Hypothalamus (tissue), 51 donors: ENCODE measurements at places on chromosomes 5 and 9.

GRCh38 chr5:132505641-132506040 lies 15.1 kb upstream of the IRF1 start:
- no peak for DNase-seq

GRCh38 chr5:150670948-150671310 lies 9.9 kb downstream of the MYOZ3 start:
- no peak for DNase-seq

- DNase-seq, result no peak
Measured at GRCh38 chr9:127814619-127815511, 12.2 kb downstream of the FPGS start.

DNA sequence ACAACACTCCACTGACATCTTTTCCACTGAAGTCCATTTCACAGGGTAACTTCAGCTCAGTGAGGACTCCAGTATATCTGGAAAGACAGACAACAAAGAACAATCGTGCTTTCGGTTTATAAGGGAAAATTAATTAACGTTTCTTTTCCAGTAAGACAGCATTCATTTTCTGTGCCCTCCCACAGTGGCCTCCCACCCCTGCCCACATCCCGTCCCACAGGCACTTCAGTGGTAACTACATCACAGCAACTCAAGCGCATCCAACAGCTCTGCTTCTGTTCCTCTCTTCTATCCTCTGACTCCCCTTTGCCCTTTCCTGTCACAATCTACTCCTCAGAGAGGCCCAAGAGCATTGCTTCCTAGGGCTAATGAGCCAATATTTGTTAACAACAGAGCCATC lies 40.3 kb downstream of the GLDC start:
- no peak for DNase-seq

DNA sequence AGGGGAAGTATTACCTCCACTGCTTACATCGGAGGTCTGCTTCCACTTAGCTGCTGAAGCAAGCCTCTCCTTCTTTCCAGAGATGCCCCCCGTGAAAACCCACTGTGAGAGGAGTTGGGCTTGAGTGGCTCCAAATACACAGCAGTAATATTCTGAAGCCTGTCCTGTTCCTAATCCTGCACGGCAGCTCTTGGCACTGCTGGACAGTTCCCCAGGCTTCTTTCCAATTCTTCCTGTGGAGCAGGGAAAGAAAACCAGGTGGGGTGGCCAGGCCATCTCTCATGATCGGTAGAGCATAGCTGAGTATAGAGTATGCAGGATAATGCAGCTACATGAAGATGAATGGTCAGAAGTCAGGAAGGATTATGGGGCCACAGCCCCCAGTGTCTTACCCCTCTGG lies 335.3 kb downstream of the MARCHF11 start:
- DNase-seq, result no peak

- DNase-seq, result no peak
Measured at GRCh38 chr5:129112295-129112694, 17.7 kb downstream of the ISOC1 start.

GRCh38 chr9:89052470-89053097 lies 61.3 kb downstream of the S1PR3 start:
- no peak for DNase-seq

DNA sequence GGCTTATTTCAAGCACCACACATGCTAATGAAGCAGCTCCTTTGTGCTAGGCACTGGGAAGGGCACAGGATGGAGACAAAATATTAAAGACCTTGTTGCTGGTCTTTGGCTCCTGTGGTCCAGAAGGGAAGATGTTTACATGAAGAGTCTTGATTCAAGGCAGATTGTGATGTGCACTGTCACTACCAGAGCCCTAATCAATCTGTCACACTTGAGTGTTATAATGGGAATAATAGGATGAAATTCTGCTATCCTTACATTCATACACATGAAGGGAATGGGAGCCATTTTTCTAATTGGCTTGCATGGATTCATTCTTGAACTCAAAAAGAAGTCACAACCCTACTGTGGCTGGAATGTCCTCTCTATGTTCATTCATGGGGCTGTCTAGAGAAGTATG lies 203.0 kb downstream of the SEC61B start:
- no peak for DNase-seq

DNA sequence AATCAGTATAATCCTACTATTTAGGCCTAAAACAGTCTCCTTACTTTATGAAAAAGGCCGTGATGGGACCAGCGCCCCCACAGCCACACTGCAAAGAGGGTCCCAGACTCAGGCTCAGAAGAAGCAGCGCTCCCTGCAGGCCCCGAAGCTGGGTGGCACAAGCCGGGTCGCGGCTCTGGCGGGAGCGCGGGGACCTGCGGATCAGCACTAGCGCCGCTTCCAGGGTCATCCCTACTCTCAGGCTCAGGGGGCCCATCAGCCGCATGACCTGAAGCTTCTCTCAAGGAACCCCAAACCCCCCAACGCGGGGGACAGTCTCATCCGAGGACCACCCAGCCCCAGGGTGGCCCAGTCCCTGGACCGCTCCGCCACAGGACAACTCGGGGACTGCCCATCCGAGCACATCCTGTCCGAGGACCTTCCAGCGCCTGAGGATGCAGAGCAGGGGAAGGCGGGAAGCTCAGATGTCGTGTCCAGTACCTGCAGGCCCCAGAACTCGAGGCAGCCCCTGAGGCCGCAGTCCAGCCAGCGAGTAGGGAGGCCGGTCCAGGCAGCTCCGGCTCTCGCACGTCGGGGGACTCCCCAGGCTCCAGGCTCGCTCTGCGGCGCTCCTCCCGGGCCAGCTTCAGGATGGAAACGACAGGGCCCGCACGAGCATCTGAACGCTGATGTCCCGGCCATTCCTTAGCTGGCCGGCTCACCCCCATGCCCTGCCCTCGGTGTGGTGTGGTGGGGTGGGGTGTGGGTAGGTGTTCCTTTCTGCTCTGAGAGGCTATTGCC lies 32.4 kb upstream of the CDK20 start:
- no peak for DNase-seq

DNA sequence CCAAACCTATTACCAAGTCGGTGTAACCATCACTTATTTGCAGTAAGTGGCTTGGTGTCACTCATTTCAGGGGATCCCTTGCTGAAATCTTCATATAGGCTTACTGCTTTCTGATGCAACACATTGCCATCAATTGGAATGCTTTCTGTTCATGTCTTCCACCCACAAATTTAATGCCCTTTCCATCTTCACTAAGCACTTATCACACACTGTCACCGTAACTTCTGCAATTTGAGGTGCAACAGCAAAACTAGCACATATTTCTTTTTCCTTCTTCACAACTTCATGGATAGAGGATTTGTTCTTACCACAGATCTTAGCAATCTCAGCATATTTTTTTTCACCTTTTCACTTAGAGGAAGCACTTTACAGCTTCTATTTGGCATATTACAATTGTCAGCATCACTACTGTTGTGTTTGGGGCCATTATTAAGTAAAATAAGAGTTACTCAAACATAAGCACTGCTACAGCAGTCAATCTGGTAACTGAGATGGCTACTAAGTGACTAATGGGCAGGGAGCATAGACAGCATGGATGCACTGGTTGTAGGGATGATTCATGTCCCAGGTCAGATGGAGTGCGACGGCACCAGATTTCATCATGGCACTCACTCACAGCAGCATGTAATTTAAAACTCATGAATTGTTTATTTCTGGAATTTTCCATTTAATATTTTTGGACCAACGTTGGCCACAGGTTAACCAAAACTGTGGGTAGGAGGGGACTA lies 70.1 kb downstream of the PIP5K1B start:
- DNase-seq, result no peak
